ENCODE measurements at places on chromosomes 3 and 15.

- no peak for DNase-seq
Observed at GRCh38 chr15:63981596-63982320, 64.5 kb downstream of the DAPK2 start.

GRCh38 chr15:78307976-78308375 lies 8.6 kb upstream of the SKIC8 start:
- DNase-seq = no peak

DNA sequence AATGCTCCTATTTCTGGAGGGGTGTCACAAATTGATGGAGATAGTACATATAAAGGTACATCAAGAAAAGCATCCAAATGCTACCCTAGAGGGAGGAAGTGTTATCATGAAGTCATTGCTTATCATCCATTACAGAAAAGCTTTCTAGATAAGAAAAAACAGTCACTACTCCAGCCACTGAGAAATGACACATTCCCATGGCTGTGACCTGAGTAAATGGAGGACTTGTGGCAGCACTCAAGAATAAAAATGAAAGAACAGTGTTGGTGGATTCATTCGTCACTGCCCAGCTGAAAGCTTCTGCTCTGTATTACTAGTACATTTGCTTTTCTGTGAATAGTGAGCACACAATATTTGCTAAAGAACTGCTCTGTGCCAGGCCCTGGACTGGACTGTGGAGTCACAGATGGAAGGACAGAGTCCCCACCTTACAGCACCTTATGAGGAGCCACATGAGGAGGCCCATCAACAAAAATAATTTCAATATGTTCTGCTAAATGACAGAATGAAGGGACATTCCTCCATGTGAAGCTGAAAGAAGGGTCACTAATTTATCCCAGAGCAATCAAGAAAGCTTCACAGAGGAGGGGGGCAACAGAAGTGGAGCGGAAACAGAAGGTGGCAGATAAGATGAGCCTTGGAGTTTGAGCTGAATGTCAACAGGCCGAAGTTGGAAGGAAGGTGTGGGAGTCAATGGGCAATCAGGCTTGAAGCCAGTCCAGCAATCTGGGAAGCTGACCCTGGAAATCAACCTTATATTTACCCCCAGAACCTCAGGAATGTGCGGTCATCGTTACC lies 343.5 kb upstream of the TRIM42 start:
- DNase-seq = no peak

GRCh38 chr3:43707998-43708397 lies 17.3 kb downstream of the ABHD5 start:
- no peak for DNase-seq

- no peak for DNase-seq
Observed at GRCh38 chr3:21909096-21909495, 158.1 kb upstream of the ZNF385D start.

DNA sequence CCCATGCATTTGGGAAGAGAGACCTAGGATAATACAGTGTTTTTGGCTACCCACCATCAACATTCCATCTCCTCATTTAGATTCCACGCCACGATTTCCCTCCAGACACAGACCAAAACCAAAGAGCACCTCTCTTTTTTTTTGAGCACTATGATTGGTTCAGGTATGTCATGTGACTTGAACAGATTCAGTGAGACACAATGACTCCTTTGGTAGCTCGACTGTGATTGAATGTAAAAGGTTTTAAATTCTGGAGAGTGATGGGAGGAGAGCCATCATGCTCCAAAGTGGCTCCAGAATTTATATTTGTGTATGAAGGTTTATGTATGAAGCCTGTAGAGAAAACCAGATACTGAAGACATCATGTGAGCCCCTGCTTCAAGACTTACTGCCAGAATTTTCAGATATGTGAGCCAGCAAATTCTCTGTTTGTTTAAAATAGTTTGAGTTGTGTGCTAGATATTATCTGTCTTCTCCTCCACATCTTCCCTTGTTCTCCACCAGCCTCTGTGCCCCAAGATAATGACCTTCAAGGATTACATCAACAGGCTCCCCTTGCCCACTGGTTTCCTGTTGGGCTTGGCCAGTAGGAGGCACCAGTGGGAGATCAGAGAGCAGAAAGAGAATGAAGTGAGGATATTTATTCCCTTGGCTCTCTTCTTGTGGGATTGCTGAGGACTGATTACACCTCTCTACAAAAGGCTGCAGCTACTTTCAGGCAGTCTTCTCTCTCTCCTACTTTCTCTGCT lies 12.5 kb downstream of the MYD88 start:
- no peak for DNase-seq

DNA sequence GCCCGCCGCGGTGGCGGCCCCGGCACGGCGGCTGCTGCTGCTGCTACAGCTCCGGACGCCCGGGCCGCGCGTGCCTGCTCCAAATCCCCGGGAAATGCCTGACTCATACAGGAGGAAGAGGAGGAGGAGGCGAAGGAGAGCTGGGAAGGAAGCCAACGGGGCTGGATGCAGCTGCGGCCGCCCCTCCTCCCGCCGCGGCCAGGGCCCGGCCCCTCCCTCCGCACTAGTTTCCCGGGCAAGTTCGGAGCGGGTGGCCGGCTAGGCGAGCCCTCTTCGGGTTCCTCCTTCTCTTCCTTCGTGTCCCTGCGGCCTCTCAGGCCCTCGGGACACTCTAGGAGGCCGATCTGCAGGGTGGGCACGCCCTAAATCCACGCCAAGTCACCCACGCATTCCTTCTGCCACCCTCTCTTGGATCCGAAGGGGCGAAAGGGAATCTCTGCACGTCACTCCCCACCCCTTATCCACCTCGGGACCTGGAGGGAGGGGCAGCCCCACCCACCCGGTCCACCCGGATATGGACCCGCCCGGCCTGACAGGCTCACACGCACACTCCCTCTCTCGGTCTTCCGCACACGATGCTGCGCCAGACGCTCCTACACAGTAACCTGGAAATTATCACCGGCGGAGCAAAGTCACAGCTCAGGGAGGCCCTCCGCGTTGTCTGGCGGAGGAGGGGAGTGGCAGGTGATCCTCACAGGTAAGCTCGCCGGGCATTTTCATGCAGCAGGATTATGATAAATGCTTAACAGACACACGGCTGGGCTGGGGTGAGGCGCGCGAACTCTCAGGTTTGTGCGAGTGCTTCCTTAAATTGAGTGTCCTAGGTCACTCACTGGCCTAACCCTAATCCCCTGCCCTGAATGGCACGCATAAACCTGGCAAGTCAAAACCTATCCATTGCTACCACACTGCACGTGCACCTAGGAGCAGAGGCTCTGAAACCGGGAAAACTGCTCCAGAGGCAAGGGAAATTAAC lies at the start of the genes OSBPL10 and ZNF860:
Gene OSBPL10, minus strand, starts transcription at position 57 of the 976 bp plus-strand sequence. CDS start 83 bp downstream, outside the sequence.
Gene ZNF860, plus strand, starts transcription at position 545 of the 976 bp plus-strand sequence. CDS start 7,330 bp downstream, outside the sequence.
- DNase-seq = peak; percentile 8

GRCh38 chr3:31502803-31503221 lies 29.9 kb upstream of the STT3B start:
- DNase-seq = no peak

DNA sequence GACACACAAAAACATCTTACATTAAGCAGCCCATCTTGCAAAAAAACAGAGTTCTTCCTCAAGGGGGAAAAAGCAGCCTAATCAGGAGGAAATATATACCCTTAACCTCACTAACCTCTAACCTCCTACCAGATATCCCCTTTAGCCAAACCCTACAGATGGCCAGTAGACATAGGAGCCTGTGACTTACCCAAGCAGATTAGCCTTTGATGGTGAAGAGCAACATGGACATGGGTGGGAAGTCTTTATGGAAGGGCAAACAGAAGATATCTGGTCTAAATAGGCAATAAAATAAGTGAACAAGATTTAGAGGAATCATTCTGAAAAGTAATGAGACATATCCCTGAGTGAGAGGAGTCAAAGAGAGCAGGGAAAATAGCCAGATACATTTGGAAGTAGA lies 119.4 kb upstream of the ARPP21 start:
- DNase-seq = no peak

DNA sequence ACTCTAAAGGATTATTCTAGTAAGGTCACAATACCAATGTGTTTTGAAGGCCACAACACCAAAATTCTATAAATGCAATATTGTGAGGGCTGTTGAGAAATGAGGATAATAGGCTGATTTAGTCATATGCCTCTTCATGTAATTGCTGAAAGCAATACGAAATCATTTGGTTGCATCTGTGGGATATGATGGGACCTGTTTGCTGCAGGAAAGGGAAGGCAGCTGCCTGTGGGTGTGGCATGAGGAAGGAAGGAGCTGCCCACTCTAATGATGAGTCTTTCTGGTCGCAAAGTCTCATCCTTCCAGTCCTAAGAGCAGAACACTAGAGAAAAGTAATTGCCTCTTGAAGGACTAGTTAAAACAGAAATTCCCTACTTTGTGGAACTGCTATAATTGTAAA lies 245.3 kb upstream of the ZPLD1 start:
- DNase-seq = no peak

DNA sequence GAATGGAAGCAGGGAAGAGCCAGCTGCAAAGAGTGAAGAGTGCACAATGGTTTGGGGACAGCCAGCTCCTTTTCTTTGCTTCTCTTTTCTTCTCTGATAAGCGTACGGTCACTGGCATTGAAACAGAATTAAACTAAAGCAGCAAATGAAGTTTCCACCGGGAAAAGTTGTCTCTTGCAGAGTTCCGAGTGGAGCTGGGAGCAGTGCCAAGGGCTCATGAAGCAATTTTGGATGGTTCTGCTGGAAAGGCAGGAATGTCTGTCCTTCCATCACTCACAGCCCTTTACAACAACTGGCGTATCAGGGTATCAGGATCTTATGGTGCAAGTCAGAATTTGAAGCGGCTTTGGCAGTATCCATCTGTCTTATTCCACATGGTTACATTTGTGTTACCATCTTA lies 1042.9 kb downstream of the NTRK3 start:
- no peak for DNase-seq

DNA sequence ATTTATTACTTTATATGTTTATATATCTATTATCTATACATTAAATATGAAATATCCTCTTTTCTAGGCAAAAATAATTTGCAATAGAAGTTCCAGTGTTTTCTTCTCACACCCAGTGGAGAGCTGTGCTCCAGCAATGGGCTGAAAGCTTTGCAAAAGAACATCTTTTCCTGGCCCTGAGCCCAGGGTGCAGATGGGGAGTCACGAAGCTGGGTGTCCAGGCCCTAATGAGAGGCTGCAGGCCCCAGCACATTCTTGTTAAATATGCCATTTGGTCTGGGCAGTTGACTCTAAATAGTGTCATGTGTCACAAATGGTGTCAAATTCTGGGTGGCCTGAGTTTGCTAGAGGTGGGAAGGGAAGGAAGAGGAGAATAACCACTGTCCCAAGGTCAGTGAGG lies 5.7 kb downstream of the NTRK3 start:
- no peak for DNase-seq

DNA sequence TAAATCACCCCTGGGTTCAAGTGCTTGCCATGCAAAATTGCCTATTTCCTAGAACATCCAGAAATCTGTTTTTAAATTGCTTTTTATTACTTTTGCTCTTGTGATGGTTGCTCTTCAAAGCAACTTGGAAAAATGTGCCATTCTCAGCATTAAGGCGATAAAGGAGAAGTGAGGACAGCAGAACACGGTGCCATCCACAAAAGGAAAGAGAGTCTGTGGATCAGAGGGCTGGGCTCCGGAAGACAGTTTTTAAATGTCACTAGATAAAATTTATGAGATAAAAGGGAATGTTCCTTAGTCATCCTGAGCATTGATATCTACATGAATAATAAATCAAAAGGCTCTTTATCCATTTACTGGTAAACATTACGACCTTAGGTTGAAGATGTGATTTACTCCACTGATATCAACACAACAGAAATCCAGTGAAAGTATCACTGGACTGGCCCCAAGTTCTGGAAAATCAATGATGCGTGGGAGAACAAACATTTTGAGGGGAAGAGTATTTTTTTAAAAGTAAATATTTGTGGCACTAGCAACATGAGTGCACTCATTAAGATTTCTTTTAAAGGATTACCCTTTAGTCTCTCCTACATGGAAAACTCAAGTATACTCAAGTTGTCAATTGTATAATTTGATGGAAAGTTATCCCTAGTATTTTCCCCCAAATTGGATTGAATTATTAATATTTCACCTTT lies 554.7 kb downstream of the FHIT start:
- no peak for DNase-seq

DNA sequence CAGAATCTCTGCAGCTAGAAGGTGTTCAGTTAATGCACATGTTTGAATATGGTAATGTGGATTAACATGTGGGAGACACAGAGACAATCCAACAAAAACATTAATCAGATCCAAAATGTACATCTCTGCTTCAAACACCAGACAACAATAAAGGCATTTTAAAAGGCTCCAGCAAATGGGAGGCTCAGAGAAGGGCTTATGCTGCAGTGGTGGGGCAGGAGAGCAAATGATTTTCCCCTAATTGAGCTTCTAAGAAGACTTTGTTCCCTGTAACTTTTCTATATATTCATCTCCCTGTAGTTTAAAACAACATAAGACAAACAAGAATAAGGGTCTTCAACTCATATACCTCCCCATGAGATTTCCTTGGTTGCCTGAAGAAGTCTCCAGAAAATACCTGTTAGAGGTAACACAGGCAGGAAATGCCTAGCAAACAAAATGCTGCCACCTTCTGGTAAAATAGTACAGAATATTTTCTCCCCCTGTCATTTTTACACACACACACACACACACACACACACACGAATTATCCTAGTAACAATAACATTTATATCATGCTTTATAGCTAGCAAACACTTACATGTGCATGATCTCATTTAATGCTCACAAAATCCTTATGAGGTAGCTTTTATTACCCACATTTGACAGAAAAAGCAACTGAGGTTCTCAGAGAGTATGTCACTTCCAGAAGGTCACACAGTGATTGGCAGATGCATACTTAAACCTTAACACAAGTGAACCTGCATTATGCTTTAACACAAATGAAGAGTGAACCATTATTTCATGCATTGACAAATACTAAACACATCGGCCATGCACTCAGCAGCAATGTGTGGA lies 123.4 kb upstream of the MB21D2 start:
- DNase-seq = no peak

- no peak for DNase-seq
Observed at GRCh38 chr3:122356402-122356801, 26.6 kb downstream of the MIX23 start.

DNA sequence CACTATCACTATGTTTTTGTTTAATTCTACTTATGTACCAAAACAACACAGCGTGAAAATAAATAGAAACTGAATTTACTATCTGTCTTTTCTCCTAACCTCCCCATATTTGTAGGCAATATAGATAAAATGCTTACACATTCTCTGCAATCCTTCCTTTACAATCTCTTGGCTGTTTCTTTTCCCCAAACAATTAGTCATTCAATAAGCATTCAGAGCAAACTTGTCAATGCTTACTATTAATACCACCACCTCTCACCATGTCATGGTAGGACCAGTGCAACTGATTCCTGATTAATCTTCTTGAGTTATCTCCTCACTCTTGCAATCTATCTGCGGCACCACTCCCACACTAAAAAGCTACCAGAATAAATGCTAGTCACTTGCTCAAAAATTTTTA lies 74.0 kb upstream of the TTBK2 start:
- DNase-seq = no peak

Measured in activated T-helper 9 cell treated with anti-CD3 and anti-CD28 coated beads, Interleukin-2, amount 50 U/mL, for 16 hours (primary cell).